Mesothelial cell of epicardium (in vitro differentiated cells): ENCODE measurements at places on chromosomes 2 and 18.
A peak's percentile ranks its signal among the peaks of the same experiment; 100 is the strongest.

DNA sequence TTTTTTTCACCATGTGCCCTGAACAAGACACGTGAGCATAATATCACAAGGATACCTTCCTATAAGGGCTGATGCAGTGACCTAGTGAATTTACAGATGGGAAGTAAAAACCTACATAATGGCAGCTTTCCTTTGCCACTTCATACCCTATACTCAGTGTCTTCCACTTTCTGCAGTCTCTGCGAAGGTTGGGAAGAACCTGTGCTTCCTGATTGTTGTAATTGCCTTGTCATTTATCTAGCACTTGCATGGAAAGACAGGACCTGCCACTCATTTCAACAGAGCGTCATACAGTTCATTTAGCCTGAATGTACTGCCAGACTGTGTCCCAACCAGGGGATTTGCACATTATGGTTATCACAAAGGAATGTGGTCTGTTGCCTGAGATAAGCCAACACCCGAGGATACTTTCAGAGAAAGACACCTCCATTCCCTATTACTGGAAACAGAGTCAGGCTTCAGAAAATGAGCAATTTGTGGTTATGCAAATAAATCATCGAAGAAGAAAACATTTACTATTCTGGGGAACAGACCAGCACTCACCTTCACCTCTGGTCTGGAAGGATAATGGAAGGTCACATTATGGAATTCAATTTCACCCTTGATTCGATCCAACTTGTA is 55.0 kb downstream of the ABCB11 start:
- DNase-seq = no peak

- DNase-seq = no peak
These were observed 215.1 kb downstream of the LDLRAD4 start for GRCh38 chr18:13433685-13434084.

- DNase-seq = peak; percentile 66
These were observed at the start of gene MYCN for GRCh38 chr2:15939854-15940660. Gene MYCN (plus strand): TSS chr2:15940550. CDS start chr2:15942065, 1,515 bp downstream.

GRCh38 chr2:29697181-29697580 is 224.2 kb downstream of the ALK start:
- DNase-seq = no peak

DNA sequence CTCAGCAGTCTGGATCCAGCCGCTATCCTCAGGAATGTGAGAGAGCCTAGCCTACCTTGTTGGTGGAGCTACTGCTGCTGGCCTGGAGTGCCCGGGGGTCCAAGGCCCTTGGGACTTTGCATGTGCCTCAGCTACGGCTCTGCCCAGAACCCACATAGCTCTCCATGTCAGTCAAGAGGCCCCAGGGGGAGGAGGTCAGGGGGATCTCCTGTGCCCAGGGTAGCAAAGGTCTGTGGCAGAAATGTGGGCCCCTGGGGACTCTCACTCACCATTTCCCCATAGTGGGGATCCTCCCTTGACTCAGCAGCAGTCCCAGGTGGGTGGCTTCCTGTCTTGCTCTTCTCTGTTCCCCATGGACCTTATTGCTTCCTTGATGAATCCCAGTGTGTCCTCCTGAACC is 342.7 kb upstream of the CHAC2 start:
- DNase-seq = no peak

- DNase-seq = no peak
These were observed 7.0 kb upstream of the STK39 start for GRCh38 chr2:168254158-168254935.

GRCh38 chr18:72762515-72763122 is 105.2 kb downstream of the NETO1 start:
- no peak for DNase-seq

DNA sequence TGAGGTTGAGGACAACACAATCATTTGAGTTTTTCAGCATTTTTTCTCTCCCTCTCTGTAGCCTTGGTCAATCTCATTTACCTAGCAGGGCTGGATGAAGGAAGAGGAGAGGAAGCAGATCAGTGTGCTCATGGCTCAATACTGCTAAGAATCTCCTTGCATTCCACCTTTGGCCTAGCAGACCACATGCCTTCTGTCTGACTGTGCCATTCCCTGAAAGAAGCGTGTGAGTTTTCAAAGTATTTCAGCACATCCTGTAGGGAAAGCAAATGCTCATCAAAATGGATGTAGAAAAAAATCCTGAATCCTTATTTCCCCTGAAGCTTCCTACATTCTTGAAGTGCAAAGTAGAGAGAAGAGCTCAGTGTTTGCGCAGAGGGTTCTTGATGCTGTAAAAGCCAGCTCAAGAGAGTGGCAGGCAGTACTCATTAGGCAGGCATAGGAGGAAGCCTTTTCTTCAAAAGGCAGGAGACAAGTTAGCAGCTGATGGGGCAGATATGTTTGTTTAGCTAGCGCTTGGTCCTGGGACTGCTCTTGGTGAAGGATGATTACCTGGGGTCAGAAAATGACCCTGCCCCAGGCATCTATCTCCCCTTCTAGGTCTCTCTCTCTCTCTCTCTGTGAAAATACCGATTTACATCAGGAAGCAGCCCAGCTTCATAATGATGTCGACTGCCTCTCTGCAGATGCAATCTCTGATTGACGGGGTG is 14.4 kb upstream of the PIK3C3 start:
- DNase-seq = no peak

GRCh38 chr2:239528146-239528545 is 127.3 kb upstream of the HDAC4 start:
- no peak for DNase-seq

GRCh38 chr2:149068996-149069888 is 30.7 kb downstream of the LYPD6B start:
- DNase-seq = no peak

DNA sequence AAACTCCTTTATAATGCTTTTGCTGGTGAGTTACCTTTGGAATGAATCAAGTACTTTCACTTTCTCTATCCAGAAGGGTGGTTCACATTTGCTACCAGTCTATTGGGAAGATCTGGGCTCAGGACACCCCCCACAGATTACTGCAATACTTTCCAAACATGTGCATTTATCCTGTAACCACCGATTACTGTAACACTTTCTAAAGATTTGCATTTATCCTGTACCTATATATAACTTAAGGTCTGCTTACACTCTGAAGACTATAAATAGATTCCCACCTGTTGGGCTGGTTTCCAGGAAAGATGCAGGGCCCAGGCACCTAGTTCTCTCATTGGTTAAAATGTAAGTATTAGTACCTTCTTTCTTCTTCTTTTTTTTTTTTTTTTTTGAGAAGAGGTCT is 113.0 kb upstream of the NEDD4L start:
- DNase-seq = no peak

GRCh38 chr2:135839713-135840112 is 2.7 kb upstream of the LCT start:
- no peak for DNase-seq

GRCh38 chr2:21693081-21693480 is 569.3 kb downstream of the TDRD15 start:
- DNase-seq = no peak

GRCh38 chr2:216692636-216693413 is 2.5 kb downstream of the IGFBP5 start:
- peak; percentile 69 for DNase-seq

- no peak for DNase-seq
These were observed 5.2 kb downstream of the UGT1A7 start for GRCh38 chr2:233686928-233687327.
